ENCODE measurements at places on chromosomes 13 and 19.

- peak; percentile 70 for DNase-seq
These were observed 3.4 kb downstream of the DMKN start for GRCh38 chr19:35509861-35510625.

GRCh38 chr19:58274771-58275201 is 4.0 kb upstream of the ZNF8 start:
- no peak for DNase-seq

GRCh38 chr13:105825071-105825470 is 710.4 kb downstream of the EFNB2 start:
- DNase-seq: no peak

DNA sequence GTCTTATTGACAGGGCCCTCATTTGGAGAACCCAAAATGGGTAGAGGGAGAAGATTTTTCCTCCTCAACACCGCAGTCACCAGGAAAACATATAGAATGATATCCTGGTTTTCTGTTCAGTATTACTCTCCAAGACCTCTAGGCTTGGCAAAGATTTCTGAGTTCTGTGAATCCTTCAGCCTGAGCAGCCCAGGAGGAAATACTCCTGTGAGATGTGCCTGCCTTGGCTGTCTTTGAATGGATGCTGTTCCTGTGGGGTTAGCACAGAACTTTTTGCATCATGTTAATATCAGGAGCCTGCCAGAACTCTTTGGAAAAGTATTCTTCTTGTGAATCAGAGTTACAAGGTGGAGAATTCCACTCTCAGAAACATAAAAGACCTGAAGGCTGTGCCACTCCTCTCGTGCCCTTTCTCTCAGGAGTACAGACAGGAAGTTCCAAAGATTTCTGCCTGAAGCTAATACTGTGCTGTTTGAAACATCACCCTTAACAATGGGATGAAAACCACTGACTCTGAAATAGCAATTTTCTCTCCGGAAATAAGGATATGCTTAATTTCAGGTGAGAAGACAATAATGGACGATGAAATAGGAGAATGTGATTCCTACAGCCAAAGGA is 520.1 kb upstream of the NBEA start:
- no peak for DNase-seq

DNA sequence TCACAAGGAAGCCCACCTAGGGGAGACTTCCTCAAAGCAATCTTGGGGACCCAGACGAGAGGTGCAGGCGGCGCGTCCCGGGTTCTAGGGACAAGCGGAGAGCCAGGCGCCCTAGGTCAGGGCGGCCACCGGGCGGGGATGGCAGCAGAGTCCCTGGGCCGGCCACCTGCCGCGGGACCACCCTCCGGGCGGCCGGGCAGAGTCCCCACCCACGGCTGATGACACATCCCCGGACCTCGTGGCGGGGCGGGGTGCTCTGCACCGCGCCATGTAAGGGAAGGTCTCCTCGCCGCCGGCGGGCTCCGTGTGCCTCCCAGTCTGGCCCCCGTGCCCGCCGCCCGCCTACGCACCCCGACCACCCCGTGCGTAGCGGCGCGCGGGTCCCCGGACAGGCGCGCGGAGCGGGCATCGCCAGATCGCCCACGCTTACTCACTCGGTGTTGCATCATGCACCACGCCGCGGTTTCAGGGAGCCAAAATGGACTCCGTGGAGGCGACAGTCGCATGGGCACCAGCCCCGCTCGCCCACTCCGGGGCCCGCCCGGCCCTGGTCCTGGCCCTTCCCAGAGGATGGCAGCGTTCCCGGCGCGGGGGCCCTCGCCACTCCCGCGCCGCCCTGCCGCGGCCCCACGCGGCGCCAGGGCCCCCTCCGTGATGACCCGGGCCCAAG is 643 bp downstream of the SLC7A1 start:
- peak; percentile 36 for DNase-seq

- no peak for DNase-seq
These were observed 62.2 kb upstream of the TM9SF2 start for GRCh38 chr13:99439048-99439447.

DNA sequence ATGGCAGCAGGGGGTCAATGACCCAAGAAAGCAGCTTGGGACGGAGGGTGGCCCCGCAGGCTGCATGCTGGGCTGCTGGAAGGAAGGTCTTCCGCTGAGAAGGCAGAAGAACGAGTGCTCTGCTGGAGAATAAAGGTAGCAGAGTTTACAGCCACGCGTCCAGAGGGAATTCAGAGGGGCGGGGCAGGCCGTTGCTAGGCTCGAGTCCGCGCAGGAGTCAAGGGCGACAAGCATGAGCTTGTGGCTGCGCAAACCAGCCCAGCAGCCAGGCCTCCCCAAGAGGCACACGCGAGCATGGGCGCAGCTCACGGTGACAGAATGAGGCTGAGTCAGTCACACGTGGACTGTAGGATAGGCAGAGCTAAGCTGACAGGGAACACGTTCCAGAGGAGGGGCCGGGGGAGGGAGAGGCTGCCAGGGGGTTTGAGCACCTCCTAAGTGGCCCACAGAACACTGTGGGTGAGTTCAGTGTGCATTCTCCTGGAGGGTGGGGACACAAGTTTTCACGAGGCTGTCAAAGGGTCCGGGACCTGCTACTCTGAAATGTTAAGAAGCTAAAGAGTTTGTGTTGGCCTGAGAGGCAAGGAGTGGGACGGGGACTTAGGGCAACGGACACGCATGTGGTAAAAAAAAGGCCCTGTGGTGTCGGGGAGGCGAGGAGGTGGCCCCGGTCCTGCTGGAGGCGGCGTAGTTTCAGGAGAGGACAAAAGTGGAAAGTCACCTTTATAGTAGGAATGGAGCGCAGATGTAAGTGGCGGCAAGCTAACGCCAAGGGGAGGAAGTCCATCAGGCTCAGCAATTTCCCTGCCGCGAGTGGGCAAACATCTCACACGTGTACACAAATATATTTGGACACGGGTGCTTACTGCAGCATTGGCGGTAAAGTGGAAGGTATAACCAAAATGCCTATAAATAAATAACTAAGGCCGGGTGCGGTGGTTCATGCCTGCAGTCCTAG is 17.7 kb downstream of the RFX2 start:
- DNase-seq: no peak

DNA sequence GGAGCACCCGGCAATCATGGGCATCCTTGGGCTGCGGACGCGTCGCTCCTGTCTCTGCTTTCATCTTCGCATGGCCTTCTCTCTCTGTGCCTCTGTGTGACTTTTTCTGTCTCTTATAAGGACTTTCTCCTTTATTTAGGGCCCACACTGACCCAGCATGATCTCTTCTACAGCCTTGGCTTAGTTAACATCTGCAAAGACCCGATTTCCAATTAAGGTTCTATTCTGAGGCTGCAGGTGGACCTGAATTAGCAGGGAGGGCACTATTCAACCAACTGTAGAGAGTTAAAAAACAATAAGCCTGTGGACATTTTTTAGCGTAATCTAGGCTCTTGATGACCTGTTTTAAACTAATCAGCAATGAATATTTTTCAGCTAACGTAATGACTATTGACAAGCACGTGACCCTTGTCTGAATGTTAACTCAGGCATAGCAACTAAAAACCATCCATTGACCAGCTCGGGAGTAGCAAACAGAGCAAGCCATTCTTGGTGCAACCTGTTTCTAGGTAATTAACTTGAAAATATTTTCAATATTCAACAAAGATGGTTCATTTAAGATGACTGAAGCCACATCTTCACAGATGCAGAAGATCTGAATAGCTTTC is 15.2 kb downstream of the F10 start:
- DNase-seq: no peak

- no peak for DNase-seq
These were observed 55.4 kb upstream of the ATP12A start for GRCh38 chr13:24624801-24625231.

DNA sequence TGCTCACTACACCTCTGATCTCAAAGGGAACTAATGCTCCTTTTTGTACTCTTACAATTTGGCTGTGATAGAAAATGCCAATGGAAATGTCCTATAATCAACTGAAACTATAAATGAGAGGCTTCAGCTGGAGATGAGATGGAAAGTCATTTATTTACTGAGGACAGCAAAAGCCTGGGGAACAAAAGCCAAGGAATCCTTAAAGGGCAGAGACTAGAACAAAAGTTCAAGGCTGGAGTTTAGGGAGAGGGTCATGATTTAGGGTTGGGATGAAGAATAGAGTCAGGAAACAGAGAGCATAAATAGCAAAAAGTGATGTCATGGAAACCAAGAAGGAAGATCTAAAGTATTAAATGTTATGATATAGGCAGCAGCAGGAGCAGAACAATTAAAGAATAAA is 401.1 kb downstream of the FGF14 start:
- DNase-seq: no peak

- no peak for DNase-seq
These were observed 136.7 kb upstream of the NBEA start for GRCh38 chr13:34805347-34805746.

DNA sequence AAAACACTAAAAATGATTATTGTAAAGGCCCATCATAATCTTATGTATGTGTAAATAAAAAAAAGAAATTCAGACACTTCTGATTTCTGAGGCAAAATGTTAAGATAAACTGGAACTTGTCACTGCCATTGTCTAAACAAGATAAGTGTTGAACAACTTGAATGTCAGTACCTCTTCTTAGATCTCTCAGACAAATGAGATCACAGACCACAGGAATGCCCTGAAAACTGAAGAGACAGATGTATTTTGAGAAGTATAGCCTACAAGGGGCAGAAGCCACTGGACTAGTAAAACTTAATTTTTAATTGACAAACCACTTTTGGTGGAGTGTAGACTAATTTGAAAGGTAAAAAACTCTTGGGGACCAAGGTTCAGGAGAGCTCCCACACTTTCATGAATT is 375.5 kb upstream of the SLITRK5 start:
- DNase-seq: no peak

- DNase-seq: no peak
These were observed 1.7 kb upstream of the KLK13 start for GRCh38 chr19:51066393-51067186.

DNA sequence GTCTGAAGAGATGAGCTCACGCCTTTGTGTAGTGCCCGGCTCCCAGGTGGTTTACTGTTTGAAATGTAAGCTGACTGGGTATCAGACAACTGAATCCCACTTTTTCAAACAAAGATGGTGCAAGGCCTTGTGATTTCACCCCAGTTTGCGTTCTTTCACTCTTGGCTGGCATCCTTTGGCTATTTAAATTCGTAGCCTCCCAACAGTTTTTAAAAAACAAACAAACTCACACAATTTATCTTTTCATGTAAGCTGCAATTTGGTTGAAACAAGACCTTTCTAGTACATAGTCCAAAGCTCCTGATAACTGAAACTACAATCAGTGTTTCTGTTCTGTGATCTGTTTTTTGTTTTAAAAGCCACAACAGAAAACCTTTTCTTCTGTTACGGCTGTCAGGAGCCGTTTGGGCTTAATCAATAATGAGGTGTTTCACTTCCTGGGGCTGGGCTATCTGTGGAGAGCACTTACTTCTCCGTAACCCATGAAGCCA is 65.1 kb upstream of the NPAS1 start:
- no peak for DNase-seq

DNA sequence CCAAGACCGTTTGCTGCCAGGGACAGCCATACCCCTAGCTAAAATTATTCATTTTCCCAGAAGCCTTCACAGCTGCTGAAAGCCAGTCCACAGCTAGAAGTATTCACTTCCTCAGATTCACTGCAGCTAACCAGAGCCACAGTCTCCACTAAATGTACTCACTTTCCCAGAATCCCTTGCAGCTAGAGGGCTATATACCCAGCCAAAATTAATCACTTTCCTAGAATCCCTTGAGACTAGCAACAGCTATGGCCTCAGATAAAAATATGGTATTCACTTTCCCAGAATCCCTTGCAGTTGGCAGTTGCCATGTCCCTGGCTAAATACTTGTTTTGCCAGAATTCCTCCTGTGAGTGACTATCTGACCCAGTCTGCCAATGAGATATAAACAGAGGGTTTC is 13.8 kb upstream of the MEIS3 start:
- no peak for DNase-seq

DNA sequence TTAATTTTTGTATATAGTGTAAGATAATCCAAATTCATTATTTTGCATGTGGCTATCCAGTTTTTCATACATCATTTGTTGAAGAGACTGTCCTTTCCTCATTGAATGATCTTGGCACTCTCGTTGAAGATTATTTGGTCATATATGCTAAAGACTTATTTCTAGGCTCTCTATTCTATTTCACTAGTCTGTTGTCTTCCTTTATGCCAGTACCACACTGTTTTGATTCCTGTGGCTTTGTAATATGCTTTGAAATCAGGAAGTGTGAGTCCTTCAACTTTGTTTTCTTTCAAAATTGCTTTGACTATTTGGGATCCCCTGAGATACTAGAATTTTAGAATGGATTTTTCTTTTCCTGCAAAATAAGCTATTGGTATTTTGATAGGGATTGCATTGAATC is 24.5 kb downstream of the FNDC3A start:
- DNase-seq: no peak

- DNase-seq: no peak
These were observed 17.0 kb upstream of the ONECUT3 start for GRCh38 chr19:1736280-1736679.

- no peak for DNase-seq
These were observed 610.2 kb downstream of the SLITRK1 start for GRCh38 chr13:83272076-83272475.

- no peak for DNase-seq
These were observed 6.6 kb downstream of the ACP4 start for GRCh38 chr19:50796634-50797428.

GRCh38 chr13:67416047-67416925 is 186.2 kb upstream of the PCDH9 start:
- no peak for DNase-seq

GRCh38 chr13:73717632-73718031 is 416.6 kb downstream of the KLF12 start:
- DNase-seq: no peak

- DNase-seq: no peak
These were observed 75.2 kb upstream of the MCF2L start for GRCh38 chr13:112893570-112894422.

GRCh38 chr13:111318386-111318785 is 2.1 kb upstream of the TEX29 start:
- no peak for DNase-seq

DNA sequence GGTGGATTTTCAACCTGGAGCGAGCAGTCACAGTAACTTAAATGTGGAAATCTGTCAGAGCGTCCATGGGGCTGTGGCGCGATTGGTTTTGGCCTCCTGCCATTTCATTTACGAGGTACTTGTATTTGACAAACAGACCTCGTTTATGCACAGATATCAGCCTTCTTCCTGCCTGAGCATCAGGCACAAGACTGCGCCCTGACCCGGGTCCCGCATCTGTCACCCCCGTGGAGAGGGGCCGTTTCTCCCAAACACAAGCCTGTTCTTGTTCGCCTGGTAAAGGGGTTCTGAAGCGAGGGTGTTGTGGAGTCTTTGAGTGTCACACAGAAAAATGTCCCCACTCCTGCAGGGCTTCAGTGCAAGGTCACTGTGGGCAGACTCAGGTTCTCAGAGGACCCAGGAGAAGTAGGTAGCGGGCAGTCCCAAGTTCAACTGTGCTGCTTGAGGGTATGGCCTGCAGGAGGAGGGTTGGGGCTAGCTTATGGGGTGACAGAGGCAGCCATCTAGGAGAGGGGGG is 202.3 kb downstream of the URI1 start:
- DNase-seq: no peak

DNA sequence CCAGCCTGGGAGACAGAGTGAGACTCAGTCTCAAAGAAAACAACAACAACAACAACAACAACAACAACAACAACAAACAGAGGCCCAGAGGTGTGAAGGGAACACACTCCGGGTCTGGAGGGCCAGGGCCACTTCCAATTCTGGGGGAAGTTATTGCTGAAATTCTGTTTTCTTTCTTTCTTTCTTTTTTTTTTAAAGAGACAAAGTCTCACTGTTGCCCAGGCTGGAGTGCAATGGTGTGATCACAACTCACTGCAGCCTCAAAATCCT is 3.5 kb upstream of the CAPS start:
- DNase-seq: no peak

- DNase-seq: no peak
These were observed 287.9 kb upstream of the NBEA start for GRCh38 chr13:34654203-34654602.

GRCh38 chr19:30148039-30148790 is 206.2 kb downstream of the URI1 start:
- DNase-seq: no peak

Data from activated CD8-positive, alpha-beta memory T cell treated with anti-CD3 and anti-CD28 coated beads for 1 hour (primary cell).